ENCODE measurements at places on chromosomes 3 and 15.
A peak's percentile ranks its signal among the peaks of the same experiment; 100 is the strongest.

- DNase-seq: peak; percentile 96
These were observed 12.4 kb downstream of the TNK2 start for GRCh38 chr3:195895861-195896360.

- no peak for DNase-seq
These were observed 250.5 kb downstream of the ADAMTSL3 start for GRCh38 chr15:83904107-83905040.

DNA sequence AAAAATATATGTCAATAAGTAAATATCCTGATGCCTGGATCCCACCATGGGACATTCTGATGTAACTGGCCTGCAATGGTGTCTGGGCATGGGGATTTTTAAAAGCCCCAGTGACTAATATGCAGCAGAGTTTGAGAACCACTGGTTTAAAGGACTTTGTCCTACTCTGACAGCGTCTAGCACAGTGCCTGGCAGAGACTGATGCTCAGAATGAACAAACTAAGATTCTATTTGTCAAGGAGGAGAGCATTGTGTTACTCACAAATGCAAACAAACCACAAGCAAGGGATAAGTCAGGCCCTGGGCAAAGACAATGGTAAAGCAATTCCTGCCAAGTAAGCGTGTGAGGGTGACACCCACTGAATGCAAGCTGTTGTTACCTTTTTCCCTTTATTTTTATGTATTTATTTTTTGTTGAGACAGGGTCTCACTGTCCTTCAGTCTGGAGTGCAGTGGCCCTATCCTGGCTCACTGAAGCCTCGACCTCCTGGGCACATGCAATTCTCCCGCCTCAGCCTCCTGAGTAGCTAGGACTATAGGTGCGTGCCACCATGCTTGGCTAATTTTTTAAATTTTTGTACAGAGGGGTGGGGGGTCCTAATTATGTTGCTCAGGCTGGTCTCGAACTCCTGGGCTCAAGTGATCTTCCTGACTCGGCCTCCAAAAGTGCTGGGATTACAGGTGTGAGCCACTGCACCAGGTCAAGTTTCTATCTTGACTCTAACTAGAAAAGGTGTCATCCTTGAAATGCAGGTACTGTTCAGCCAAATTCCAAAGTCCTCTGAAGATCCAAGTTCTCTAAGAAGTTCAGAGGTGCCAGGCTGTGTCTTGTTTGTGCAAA, 909 bp upstream of the GPD1L start:
- no peak for DNase-seq

GRCh38 chr3:166351461-166351860, 514.2 kb upstream of the BCHE start:
- DNase-seq: no peak

- DNase-seq: no peak
These were observed 17.3 kb upstream of the GBE1 start for GRCh38 chr3:81778678-81779182.

DNA sequence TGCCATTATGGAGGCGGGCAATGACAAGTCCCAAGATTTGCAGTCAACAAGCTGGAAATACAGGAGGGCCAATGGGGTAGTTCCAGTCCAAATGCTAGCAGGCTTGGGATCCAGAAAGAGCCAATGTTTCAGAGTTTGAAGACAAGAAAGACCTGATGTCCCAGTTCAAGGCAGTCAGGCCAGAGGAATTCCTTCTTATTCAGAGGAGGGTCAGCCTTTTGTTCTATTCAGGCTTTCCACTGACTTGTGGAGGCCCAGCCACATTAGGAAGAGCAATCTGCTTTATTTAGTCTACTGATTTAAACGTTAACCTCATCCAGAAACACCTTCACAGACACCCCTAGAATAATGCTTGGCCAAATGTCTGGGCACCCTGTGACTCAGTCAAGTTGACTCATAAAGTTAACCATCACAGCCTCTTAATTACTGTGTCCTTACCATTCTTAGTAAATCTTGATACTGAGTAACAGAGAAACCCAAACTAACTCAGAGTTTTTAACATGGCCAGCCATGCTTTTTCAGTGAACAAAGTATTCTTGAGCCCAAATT, 50.9 kb upstream of the NPHP3 start:
- DNase-seq: no peak

DNA sequence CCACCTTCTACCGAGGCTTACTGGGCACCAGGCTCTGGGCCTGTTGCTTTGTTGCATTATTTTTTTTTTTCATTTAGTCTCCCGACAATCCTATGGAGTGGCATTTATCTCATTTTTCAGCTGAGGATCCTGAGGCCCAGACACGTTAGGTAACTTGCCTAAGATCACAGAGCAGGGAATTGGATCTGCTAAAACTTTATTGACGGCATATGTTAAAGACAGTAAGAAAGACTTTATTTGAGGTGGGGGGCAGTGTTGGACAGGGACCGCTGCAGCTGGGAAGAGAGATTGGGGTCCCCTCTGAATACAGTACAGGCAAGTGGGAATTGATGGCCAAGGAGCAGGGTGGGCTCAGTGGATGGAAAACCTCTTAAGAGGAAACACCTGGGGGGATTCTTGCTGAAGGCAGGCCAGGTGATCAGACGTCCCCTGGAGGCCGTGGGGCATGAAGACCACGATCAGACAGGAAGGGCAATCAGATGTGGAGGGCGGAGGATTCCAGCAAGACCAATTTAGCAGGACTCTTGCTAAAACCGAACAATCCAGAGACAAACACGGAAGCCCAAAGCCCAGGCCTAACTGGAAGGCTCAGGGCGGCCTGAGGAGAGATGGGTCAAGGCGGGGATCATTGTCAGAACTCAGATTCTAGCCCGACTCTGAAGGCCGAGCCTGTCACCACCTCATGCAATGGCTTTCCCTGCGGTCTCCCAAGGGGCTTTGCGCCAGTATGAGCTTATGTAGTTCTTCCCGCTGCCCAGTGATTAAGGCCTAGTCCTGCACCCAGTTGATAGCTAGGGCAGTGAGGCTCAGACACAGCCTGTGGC, 53.7 kb downstream of the RGMA start:
- peak; percentile 32 for DNase-seq

DNA sequence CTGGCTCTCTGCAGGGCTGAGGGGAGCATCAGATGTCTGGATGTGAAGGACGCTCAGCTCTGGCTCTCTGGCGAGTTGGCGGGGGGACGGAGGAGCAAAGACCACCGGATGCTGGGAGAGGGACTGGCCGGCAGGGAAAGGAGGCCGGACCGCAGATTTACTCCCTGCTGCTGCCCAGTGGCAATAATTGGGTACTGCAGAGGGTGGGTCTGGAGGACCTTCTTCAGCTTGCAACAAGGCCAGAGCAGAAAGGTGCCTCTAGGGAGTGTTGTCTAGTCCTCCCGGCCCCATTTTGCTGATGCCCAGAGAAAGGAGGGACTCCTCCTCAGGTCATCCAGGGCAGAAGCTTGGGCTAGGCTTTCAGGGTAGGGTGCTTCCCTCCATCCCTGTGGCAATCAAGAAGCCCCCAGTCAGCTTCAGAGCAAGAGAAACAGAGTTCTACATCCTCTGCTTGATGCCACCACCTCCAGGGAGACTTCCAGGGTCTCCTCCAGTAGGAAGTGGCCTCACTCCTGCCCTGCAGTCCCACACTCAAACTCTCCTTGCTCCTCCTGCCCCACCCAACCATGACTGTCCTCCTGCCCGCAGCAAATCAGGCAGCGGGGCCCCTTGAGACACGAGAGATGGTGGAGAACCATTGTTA, 20.3 kb upstream of the CSPG4 start:
- DNase-seq: peak; percentile 84

DNA sequence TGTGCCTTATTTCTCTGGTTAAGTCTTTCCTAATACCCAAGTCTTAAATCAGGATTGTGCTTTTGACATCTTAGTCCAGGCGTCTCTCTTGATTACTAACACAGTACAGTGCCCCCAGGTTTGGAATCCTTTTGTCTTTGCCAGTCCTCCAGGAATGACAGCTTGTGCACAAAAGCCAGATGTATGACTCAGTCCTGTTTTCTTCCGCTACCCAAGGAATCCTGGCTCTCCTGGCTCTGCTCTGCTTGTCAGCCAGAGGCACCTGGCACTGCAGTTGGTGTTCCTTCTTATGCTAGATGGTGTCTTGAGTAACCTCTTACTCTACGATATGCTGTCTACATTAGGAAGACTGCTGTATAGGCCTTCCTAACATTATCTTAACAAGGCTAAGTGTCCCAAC, 728.2 kb upstream of the NECTIN3 start:
- no peak for DNase-seq

GRCh38 chr3:30167541-30168011, 438.8 kb upstream of the TGFBR2 start:
- no peak for DNase-seq

- no peak for DNase-seq
These were observed 22.0 kb downstream of the C15orf39 start for GRCh38 chr15:75223688-75224087.

DNA sequence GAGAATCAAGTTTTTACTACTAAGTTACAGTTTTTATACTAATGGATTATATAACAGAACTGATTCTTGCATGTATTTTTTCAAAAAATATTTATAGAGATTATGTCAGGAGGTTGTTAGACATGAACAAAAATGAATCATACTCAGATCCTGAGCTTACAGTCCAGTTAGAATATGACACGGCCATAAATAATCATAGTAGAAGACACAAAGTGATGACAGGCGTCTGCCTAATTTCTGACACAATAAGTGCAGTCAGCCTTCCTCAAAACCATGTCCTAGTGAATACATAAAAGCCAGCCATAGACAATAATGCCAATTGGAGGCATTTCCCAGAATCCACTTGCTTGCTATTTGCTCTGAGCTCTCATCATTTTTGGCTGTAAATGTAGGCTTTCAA, 81.7 kb upstream of the POU1F1 start:
- no peak for DNase-seq

DNA sequence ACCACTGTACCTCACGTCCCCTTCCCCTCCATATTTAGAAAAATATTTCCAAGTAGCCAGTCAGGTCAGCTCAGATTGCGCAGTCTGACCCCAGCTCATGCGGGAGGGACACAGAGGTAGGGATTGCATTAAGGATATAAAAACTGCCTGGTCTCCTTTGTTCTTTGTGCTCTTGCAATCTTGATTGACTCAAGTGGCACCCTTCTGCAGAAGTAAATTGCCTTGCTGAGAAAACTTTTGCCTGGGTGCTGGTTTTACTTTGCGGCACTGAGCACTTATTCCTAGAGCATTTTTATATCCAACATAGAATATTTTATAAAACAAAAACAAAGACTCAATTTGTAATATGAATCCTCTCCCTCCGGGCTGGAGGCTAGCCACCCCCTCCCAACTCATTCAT, 54.8 kb downstream of the BTD start:
- no peak for DNase-seq
